ENCODE measurements at places on chromosomes 3 and 15.

GRCh38 chr15:88905576-88905975, 7.6 kb downstream of the MFGE8 start:
- no peak for DNase-seq

DNA sequence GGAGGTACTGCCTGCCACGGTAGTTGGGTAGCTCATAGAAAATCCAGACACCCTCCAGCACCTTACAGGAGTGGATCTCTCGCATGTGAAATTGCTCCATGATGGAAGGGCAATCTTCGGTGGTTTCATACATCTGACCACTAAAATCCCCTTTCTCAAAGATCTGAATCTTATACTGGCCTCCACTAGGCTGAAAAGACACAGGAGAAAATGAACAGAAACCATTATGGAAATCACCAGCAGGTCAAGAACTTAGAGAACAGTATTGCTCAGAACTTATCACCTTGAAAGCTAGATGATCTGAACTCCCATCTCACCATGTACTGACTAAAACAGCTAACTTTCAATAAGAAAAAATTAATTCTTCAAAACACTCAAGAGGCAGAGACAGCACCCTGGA, 5.4 kb downstream of the CRYGS start:
- DNase-seq: no peak

DNA sequence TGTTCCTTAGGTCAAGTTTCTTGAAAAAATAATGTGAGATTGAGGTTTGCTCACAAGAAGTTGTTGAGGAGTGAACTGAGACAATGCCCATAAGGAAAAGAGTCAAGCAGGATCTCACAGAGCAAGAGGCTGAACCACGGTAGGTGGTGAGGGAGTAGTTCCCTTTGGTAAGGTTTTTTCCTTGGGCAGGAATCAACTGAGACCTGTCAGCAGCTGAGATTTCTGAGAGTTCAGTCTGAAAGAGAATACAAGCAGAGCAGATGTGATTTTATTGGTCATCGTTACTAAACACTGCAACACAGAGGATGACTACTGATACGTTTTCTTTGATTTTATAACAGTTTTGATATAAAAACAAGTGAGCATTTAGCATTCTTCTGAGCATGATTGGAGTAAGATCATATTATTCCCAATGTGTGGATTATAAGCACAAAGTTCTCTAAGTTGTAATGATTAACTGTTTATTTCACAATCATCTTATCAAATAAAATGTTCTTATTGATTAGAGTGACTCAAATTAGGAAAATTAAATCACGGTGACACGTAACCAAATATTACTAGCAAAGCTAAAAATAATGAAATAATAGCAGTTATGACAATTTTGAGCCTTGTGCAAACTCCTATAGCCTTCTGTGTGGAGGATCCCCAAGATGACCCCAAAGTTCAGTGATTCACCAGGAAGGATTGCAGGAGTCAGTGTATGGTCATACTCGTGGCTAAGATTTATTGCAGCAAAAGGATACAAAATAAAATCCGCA, 346.2 kb upstream of the ZNF717 start:
- DNase-seq: no peak

DNA sequence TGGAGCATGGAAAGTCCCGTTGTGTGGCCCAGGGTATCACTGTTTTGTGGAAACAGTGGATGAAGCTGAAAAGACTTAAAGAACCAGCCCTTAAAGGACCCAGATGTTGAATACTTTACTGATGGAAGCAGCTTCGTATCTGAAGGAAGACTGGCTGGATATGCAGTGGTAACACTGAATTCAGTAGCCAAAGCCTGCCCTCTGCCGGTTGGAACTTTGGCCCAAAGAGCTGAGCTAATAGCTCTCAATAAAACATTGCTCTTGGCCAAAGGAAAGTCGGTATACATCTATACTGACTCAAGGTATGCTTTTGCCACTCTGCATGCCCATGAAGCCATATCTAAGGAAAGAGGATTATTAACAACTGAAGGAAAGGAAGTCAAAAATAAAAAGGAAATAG, 885.4 kb downstream of the PDCD6IP start:
- DNase-seq: no peak

- no peak for DNase-seq
Observed at GRCh38 chr15:32903591-32904290, 185.9 kb downstream of the GREM1 start.

DNA sequence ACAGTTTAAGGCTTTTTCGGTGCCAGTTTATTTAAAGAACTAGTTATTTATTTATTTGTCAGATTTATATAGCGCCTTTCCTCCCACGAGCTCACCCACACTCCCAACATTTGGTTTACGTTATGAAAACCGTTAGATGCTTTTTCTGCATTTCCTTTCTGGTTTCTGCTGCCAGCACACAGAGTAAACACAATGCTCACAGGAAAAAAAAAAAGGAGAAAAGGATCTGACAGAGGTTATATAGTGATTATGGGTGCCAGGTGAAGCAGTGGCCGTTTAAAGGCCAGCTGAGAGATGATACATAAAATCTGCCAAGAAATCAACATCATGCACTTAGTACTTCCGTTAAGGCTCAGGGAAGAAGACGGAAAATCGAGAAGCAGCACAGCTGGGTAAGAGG, 37.9 kb downstream of the ETV5 start:
- no peak for DNase-seq

GRCh38 chr15:55894399-55894965, 98.9 kb downstream of the NEDD4 start:
- no peak for DNase-seq

DNA sequence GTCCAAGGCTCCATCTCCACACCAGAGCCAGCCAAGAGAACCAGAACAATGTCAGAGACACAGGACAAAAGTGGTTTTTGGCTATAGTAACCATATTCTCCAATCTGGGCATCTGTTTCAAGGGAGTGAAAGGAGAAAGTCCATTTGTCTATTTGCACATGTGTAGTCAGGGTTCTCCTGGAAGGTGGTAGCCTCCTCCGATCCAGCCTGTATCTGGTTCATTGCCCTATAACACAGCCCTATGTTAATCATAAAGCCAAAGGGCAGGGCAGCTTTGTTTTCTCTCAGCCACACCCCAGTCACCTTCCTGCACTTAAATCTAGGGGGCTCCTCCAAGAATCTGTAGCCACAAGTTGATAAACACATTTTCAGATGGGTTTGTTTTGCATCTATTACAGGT, 128.1 kb upstream of the ADPGK start:
- DNase-seq: no peak

DNA sequence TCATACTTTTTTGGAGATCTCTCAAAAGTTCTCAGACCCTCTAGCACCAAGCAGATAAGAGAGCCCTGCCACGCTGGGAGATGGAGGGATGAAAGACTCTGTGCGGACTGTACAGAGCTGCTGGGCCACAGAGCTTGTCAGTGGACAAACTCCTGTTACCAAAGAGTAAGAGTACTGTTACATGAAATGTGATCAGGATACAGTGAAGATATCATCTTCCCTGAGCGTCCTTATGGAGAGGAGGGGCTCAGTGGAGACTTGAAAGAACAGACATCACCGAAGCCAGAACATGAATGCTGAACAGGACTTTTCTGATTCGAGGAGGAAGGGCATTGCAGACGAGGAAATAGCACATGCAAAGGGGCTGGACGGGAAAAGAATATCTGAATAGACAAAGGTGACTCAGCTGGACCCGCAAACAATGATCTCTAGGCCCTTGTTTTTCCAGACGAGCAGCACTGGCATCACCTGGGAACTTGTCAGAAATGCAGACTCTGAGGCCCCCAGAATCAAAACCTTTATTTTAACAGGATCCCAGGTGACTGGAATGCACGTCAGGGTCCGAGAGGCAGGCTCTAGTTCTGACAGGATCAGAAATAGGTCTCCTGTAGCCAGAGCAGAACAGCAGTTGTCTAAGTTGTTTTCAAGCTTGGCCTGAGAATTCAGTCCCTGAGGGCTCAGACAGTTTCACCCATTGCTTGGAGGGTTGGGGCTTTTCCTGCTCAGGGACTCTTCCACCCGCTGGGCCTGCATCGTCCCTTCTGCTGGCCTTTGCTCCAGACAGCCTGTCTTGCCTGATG, 277.9 kb downstream of the RPLP1 start:
- DNase-seq: no peak

- no peak for DNase-seq
Observed at GRCh38 chr3:177089110-177089509, 108.2 kb downstream of the TBL1XR1 start.

DNA sequence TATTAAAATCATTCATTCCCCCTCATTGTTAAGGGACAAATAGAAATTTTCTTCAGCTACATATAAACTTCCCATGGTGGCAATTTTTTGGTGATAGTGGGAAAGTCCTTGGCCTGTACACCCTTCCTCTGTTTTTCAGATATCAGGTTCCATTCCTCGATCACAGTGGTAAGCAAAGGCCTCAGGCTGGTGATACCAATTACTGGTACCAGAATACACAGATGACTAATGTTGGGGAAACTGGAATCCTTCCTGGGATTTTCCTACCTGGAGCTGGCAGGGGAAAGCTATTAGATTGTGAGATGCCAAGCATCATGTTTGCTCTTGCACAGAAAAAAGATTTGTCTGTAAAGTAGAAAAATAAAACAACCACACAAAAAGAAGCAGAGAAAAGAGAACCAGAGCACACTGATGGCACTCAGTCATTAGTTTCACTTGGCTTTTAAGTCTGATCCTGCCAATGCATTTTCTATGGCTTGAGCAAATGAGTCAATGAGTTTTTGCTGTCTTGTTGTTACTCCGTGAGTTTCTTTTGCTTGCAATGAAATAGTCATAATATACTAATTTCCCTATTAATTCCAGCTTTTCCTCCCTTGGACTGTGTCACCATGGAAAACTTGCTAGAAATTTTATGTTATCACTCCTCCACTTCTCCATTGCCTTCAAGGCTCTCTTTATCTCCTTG, 795.0 kb downstream of the ROBO1 start:
- no peak for DNase-seq
